Activated naive CD4-positive, alpha-beta T cell treated with anti-CD3 and anti-CD28 coated beads, Interleukin-2, amount 10 ng/mL, durations not matched to agents 7 days and 5 days (primary cell): ENCODE measurements at places on chromosomes 5 and 9.

- no peak overlapping the region for H3K27ac ChIP-seq
- DNase-seq: no peak
- no peak overlapping the region for H3K4me3 ChIP-seq
- H3K27me3 ChIP-seq: no peaks in the 10 kb centered on the region
- H3K4me1 ChIP-seq: peaks cover 3% of the 10 kb centered on the region
- peaks cover 6% of the 10 kb centered on the region for H3K36me3 ChIP-seq
Measured at GRCh38 chr5:177070536-177071191, 16.1 kb upstream of the FGFR4 start.

DNA sequence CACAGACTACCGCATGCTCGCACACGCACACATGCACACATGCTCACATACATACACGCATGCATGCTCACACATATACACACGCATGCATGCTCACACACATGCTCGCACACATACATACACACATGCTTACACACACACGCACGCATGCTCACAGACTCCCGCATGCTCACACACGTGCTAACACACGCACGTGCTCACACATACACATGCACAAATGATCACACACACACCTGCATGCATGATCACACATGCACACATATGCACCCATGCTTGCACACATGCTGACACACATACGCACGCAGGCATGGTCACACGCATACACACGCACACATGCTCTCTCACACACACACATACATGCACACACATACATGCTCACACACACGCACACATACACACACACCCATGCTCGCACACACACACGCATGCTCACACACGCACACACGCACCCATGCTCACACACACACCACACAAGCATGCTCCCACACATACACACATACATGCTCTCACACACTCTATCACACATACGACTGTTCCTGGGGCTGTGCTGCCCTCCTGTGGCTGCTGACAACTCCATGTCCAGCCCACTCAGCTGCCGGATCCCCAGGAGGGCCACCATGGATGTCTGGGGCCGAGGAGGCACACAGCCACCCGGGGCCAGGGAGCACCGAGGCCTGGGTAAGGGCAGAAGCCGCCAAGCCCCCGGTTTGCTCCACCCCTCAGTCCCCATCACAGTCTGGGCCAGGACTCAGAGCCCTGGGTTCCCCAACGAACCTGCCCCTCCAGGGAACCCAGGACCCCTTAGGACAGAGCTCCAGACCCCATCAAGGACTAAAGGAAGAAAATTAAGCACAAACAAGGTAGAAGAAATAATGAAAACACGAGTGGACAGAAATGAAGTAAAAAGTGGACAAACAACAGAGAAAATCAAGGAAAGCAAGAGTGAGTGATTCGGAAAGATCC, 31.4 kb upstream of the EGFL7 start:
- no peaks in the 10 kb centered on the region for H3K4me1 ChIP-seq
- no peaks in the 10 kb centered on the region for H3K36me3 ChIP-seq
- H3K4me3 ChIP-seq: no peak overlapping the region
- peaks cover 41% of the 10 kb centered on the region for H3K27me3 ChIP-seq

DNA sequence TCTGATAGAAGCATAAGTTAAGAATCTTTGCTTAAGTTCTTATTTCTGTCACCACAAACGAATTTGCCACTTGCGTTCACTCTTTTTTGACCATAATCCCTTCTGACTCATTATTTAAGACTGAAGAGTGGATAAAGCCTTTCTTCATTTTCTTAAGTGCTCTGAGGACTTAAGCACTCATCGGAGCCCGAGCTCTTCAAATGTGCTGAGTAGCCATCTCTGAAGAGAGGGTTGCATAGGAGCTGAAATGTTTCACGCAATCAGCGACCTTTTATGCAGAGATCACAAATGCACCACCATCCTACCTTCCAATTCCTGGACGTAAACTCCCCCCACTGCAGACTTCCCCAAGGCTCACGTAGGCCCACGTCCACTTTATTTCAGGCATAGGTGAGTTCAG, 699.2 kb downstream of the IRX1 start:
- no peaks in the 10 kb centered on the region for H3K27me3 ChIP-seq
- no peak overlapping the region for H3K27ac ChIP-seq
- no peak overlapping the region for H3K4me3 ChIP-seq
- no peaks in the 10 kb centered on the region for H3K4me1 ChIP-seq

DNA sequence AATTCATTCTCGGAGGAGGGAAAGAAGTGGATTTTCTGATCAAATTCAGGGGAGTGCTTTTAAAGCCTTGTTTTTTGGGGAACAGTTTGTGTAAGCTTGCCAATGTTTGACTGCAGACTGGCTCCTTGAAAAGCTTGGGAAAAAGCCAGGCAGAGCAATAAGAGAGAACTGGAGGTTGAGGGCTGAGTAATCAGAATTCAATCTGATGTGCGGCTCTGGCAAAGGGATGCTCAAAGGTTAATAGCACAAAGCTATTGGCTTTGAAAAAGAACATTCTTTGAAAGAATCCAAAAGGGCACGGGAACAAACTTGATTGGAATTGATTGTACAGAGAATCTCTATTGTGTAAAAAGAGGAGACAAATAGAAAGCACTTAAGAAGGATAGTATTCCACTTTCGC, 279.3 kb downstream of the YTHDC2 start:
- H3K27me3 ChIP-seq: no peaks in the 10 kb centered on the region
- no peak for DNase-seq
- no peak overlapping the region for H3K4me3 ChIP-seq
- no peaks in the 10 kb centered on the region for H3K4me1 ChIP-seq
- H3K27ac ChIP-seq: no peak overlapping the region
- no peaks in the 10 kb centered on the region for H3K36me3 ChIP-seq

- no peak overlapping the region for H3K4me3 ChIP-seq
- peaks cover 29% of the 10 kb centered on the region for H3K4me1 ChIP-seq
- H3K27me3 ChIP-seq: no peaks in the 10 kb centered on the region
- peak overlapping the region; percentile 45 for H3K27ac ChIP-seq
- no peaks in the 10 kb centered on the region for H3K36me3 ChIP-seq
Measured at GRCh38 chr9:4604678-4605095, 57.4 kb upstream of the PLPP6 start.

- H3K36me3 ChIP-seq: no peaks in the 10 kb centered on the region
- peaks cover 35% of the 10 kb centered on the region for H3K4me1 ChIP-seq
- peak overlapping the region; percentile 73 for H3K4me3 ChIP-seq
- DNase-seq: no peak
- peak overlapping the region; percentile 8 for H3K27ac ChIP-seq
Measured at GRCh38 chr5:55231919-55232270, 1.5 kb downstream of the CCNO start.

- H3K27me3 ChIP-seq: no peaks in the 10 kb centered on the region
- H3K4me1 ChIP-seq: no peaks in the 10 kb centered on the region
- H3K27ac ChIP-seq: no peak overlapping the region
- DNase-seq: no peak
- H3K36me3 ChIP-seq: no peaks in the 10 kb centered on the region
Measured at GRCh38 chr5:78232163-78232562, 62.3 kb downstream of the AP3B1 start.
